Fibroblast of mammary gland (primary cell): ENCODE measurements at places on chromosomes 11 and 22.

DNA sequence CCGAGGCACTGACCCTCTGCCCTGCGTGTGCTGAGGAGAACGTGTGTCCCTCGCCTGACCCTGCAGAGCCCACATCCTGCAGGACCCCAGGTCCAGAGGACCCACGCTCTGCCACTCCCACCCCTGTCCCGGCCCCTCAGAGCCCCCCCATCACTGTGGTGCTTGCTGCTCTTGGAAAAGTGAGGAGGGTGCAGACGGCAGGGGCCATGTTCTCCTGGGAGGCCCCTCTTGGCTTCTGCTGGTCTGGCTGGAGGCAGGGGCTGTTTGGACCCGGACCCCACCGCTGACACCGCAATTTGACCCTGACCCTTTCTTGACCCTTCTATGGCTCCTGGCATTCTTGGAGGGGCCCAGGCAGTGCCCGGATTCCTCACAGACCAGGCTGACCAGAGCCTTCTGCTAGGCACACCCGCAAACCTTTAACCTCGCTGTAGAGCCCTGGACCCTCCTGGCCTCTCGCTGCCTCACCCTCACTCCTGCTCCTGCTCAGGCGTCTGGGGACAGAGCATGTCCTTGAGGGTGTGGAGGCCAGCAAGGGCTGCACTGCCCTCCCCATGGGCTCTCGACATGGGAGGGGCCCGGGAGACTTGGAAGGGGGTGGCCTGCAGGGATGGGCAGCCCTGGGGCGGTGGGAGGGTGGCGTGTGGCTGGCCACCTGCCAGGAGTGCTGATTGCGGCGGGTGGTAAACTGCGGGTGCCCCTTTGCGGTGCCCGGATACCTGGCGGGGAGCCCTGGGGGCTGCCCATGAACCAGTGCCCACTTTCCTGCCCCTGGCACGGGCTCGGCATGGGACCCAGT, 37.0 kb upstream of the MUC5AC start:
- DNase-seq: no peak

GRCh38 chr11:30049214-30049613, 32.4 kb upstream of the KCNA4 start:
- no peak for DNase-seq

DNA sequence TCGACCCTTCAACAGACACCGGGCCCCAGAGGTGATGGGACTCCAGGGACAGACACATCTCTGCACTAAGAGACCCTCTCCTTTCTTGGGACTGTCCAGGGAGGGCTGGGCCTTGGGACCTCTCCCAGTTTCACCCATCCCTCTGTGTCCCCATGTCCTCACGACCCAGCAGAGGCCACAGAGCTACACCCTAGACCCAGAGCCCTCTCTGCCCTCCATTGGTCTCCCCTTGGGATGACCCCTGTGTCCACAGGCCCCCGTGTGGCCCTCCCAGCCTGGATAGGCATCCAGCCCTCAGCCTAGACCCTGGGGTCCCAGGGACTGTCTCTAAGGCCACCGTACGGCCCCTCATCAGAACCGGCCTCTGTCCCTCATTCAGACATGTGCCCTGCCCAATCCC, 7.5 kb upstream of the DRICH1 start:
- DNase-seq: no peak

DNA sequence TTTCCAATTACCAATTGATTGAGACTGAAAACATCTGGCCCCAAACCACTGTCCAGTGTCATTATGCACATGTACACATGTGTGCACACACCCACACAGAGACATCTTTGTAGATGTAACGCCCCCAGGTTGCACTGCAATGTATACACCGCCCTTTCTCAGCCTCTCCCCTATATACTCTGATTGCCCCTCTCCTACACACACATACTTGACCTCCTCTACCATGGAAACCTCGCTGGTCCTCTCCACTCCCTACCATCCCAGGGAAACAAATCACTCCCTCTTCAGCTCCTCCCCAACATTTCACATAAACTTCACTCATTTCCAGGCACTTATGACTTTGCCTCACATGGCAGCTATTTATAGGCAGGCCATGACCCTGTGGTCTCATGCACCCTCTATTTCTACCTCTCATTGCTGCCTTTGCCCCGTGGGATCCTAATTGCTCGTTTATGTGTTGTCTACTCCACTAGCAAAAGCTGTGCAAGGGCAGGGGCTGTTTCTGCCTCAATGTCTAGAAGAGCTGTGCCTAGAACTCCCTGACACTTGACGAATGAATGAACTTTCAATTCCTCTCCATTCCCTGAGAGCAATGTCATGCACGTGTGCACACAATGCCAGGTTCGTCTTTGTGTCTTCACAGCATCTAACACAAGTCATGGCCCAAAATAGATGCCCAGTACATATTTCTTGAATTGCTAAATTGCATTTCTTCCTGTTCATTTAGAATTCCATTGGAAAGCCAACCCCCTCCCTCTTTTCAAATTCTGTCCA, 10.0 kb upstream of the TMA7B start:
- no peak for DNase-seq

- peak; percentile 82 for DNase-seq
These were observed 62.0 kb downstream of the YAP1 start for GRCh38 chr11:102172127-102172848.

- no peak for DNase-seq
These were observed 14.0 kb downstream of the CPT1A start for GRCh38 chr11:68827733-68828132.

DNA sequence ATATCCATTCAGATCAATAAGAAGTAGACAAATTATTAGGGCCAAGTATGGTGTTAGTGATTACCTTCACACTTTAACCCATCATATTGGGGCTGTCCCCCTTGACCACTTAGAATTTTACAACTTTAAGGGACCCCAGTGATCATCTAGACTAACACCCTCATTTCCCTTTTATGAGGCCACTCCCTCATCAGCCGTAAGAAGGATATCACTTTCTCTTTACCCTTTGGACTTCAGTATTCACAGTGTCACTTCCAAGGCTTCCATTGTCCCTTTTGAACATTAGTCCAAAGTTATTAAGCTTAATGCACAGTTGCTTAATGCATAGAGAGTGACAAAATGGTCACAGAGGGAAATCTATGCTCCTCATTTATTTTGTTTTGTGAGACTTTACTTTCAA, 172.4 kb upstream of the MPPED2 start:
- no peak for DNase-seq

- no peak for DNase-seq
These were observed 11.9 kb downstream of the OR4C6 start for GRCh38 chr11:55673860-55674259.

DNA sequence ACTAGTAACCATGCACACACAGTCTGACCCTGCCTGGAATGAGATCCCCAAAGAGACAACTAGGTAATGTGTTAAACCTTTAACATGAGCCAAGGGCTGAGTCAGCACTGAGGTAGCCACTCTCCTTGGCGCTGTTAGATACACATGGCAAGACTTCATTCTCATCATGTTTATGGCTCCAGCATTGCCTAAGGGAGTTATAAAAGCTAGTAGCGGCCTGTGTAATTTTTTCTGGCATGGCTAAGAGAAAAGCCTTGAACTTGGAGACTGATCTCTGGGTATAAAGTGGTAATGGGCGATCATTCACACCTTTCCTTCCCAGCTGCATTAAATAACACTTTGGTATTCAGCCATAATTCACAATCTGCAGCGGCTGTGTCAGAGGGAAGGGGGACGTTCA, 779.7 kb upstream of the LRRC4C start:
- peak; percentile 88 for DNase-seq

DNA sequence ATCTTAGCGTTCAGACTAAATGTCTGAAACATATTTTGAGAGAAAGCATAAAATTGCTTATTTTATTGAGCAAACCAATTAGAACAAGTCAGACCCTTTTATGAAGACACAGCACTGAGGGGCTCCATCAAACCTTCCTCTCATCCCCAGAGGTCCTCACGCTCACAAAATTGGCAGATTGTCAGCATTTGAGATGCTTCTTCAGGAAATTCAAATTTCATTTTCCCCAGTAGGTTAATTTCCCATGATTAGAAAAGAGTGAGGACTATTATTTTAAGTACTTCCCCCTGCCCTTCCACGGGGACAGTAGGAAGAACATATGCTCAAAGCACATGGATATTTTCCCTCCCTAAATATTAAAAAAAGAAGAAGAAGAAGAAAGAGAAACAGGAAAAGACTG, 851.8 kb downstream of the BRD1 start:
- no peak for DNase-seq

DNA sequence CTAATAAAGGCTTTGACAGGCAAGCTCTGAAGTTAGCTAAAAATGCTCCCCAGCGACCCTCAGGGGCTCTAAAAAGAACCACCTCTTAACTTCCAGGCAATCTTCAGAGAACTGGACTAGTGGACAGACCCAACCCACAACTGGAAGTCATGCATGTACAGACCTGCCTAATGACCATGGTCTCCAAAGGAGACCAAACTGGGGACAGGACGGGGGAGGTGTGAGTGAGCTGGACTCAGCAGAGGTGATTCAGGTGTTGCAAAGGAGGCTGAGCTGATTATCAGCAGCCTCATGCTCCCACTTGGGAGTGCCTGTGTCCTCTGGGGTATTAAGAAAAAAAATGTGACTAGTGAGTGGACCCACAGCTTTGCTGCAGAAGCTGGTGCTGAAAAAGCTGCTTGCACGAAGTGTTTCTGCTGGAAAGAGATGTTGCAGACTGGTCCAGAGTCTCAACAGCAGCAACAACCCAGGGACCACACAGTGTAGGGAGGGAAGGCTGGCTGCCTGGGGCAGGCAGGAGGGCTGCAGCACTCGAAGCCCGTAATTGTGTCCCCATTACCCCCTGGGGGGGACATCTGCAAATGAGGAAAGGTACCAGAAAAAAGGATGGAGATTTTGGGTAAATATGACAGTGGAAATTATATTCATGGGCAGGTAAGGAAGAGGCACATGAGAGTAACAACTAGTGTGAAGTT, 35.3 kb downstream of the PITPNB start:
- DNase-seq: no peak

DNA sequence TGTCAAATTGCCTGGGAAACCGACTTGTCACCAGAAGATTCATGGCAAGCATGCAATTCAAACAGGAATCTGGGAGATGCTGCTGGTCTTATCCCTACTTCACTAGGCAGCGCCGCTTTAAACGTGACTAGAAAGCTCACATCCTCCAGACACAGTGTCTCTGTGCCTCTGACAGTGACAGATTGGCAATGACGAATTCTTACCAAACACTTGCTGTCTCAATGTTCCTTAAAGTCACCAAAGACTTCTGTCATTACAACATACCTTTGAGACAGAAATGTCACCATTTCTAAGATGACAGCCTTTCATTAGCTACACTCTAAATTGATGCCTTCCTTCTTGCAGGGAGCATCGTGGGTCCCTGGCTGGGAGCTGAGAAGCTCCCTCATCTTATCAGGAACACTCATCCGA, 197.8 kb downstream of the CWF19L2 start:
- DNase-seq: no peak

DNA sequence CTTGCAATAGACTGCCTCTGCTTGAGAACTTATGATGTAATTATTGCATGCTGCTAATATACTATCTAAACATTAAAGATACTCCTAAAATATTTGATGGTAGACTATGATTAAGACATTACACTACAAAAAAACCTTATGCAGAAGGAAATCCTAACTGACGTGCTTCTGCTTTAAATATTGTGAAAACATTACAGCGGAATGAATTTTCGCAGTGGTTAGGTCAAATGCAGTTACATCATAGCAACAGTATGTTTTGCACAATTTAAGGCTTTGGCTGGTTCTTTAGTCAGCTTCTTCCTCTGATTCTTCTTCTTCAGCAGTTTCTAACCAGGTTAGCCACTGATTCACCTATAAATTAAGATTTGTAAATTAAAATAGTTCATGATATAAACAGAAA, 11.2 kb downstream of the EIF4G2 start:
- DNase-seq: peak; percentile 20

GRCh38 chr22:18005201-18005926, 19.0 kb downstream of the MICAL3 start:
- DNase-seq: no peak

- no peak for DNase-seq
These were observed 140.0 kb downstream of the CHST1 start for GRCh38 chr11:45525393-45525792.

DNA sequence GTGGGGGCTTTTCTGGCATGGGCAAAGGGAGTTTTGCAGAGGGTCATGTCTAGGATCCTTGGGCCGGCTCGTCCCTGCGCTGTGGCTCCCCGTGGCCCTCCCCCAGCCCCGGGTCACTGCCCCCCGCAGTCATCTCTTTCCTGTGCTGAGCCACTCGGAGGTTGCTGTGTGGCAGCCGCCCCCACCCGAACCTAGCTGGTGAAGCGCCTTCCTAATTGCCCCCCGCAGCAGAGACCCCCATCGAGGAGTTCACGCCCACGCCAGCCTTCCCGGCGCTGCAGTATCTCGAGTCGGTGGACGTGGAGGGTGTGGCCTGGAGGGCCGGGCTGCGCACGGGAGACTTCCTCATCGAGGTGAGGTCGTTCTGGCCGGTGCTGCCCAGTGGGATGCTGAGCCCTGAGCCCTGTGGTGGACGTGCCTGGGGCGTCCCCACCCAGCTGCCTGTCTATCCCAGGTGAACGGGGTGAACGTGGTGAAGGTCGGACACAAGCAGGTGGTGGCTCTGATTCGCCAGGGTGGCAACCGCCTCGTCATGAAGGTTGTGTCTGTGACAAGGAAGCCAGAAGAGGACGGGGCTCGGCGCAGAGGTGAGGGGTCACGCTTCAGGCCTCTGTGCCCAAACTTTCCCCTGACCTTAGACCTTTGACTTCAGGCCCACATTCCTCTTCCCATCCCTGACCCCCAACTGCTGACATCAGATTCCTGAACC, 32.0 kb downstream of the SHANK3 start:
- DNase-seq: no peak

GRCh38 chr22:45550416-45550815, 47.7 kb downstream of the FBLN1 start:
- DNase-seq: no peak

GRCh38 chr11:71357414-71357813, 90.8 kb downstream of the DHCR7 start:
- DNase-seq: no peak

- DNase-seq: no peak
These were observed 333.9 kb downstream of the OPCML start for GRCh38 chr11:133198438-133198837.

DNA sequence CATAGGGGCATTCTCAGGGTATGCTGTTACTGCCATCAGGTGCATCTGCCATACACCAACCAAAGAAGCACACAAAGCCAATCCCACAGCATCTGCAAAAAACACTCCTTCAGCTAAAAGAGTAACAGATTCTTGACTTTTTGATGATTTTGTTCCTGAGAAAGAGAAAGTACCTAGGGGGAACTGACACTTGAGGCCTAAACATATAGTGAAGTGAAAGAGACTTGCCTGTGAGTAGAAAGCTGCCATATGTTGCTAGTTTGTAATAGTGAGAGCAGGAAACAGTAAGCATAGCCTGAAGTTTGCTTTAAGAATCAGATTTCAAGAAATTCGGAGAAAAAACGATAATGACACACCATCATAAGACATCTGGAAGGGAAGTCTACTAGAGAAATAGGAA, 97.9 kb upstream of the CTSC start:
- no peak for DNase-seq
